Stimulated activated CD4-positive, alpha-beta T cell treated with anti-CD3 and anti-CD28 coated beads, Interleukin-1b, Interleukin-23, amount 100 ng/mL, for 4 hours (primary cell): ENCODE measurements at places on chromosomes 11 and 22.
A peak's percentile ranks its signal among the peaks of the same experiment; 100 is the strongest.

- DNase-seq, result no peak
Observed at GRCh38 chr22:48382197-48382596, 1445.5 kb downstream of the BRD1 start.

DNA sequence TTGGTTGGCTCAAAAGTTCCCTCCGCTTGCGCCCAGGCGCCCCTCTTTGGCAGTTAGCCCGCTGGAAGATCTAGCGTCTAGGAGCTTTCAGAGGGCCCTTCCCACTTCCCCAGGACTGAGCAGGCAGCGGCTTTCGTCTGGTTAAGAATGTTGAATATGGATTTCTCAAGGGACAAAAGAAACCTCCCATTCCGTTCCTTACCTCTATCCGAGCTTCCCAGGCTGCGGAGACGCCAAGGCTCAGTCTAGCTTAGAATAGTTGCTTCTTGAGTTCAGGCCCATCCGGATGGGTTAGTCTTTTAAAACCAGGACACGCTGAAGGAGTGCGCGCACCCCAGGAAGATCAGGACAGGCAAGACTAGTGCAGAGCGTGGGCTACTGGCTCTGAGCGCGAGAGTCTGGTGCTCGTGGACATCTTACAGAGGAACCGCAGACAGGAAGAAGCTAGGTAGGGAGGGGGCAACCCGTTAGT lies 1.6 kb downstream of the NELL1 start:
- no peak for DNase-seq

- no peak for DNase-seq
Observed at GRCh38 chr22:17647991-17648390, 9.4 kb downstream of the BCL2L13 start.

GRCh38 chr11:7656704-7657103 lies 16.6 kb downstream of the CYB5R2 start:
- no peak for DNase-seq

GRCh38 chr11:79330651-79331050 lies 110.2 kb downstream of the TENM4 start:
- DNase-seq, result no peak

DNA sequence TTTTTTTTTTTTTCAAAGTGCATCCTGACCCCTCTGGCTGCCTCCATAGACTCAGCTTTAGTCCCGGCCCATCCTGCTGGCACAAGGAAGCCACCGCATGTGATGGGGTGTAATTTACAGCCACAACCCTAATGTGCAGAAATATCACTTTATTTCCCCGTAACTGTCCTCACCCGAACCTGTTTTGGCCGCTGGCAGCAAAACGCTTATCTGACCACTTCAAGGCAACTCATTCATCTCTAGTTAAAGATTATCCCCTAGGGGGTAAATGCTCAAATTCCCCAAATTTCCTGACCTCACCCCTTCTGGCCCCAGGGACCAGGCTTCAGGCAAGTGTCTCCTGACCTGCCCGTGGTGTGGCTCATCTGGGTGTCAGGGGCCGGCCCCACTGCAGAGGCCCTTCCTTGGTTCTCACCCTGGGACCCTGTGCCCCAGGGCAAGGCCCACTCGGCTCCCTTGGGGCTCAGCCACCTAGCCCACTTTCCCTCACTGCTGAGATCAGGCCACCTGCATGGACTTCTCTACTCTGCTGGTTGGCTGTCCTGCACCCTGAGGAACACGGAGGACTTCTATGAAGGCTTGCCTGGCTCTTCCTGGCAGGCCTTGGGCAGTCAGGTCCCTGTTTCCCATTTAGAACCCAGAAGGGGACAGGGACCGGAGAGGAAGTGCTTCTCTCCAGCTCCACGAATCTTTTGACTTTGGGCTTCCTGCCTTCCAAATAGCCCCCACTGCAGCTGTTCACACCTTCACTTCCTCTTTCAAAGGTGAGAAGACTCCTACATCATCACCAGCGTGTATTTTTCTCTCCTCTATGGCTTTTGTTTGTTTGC lies 53.3 kb downstream of the WNT11 start:
- no peak for DNase-seq

DNA sequence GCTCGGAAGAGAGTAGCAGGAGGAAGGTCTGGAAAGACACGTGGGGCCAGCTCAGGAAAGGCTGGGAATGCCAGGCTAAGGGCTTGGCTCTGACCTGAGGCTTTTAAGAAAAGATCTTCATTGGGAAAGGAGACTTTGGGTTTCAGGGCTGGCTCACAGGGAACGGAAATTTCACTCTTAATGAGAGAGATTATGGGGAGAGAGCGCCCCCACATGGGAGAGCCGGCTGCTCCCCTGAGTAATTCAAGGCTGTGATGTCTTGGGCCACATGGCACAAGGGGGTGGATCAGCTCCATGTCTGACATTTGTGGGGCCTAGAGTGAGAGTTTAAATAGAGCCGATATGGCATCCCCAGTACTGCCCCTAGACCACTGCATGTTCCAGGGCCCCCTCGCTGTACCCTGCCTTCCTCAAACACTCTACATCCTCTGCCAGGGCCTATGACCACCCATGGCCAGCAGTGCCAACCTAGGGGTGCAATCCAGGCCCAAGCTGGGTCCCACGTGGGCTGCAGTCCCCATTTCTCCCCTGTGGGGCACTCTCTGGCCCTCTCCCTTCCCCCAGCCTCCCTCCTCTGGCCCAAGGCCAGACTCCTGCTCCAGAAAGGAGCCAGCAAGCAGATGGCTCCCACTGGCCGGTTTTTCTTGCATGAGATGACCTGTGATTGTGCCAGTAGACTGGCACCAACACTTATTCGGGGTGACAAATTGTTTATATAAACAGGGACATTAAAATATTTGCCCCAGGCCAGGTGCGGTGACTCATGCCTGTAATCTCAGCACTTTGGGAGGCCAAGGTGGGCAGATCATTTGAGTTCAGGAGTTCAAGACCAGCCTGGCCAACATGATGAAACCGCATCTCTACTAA lies 75.2 kb downstream of the ISX start:
- DNase-seq, result no peak

GRCh38 chr11:83661491-83662350 lies 375.6 kb upstream of the CCDC90B start:
- no peak for DNase-seq

DNA sequence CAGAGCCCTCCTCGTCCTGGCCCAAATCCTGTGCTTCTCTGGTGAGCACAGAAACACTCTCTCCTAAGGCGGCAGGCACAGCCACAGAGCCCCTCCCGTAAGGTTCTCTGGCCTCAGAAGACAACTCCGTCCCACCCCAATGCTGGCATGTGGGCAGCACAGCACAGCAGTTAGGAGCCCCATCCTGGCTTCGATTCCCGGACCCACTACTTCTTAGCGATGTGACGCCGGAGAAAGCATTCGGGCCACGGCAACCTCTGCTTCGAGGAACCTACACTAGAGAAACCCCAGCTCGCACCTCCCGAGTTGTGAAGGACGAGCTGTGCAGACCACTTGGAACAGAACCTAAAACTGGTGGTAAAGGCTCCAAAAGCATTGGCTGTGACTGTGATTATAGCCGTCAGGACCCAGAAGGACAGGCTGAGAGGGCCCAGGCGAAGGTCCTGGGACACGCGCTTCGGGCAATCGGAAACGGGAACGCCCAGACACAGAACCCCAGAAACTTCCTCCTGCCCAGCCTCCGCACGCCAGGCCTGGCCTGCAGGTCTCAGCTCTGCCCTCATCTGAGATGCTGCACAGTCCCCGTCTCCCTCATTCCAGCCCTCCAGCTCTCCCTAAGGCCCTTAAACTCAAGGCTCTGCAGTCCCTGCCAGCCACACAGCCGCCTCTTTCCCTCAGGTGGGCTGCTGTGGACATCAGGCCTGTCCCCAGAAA lies 26.6 kb downstream of the IGSF9B start:
- DNase-seq, result no peak

GRCh38 chr11:130166457-130166784 lies 6.8 kb downstream of the ST14 start:
- DNase-seq, result no peak

DNA sequence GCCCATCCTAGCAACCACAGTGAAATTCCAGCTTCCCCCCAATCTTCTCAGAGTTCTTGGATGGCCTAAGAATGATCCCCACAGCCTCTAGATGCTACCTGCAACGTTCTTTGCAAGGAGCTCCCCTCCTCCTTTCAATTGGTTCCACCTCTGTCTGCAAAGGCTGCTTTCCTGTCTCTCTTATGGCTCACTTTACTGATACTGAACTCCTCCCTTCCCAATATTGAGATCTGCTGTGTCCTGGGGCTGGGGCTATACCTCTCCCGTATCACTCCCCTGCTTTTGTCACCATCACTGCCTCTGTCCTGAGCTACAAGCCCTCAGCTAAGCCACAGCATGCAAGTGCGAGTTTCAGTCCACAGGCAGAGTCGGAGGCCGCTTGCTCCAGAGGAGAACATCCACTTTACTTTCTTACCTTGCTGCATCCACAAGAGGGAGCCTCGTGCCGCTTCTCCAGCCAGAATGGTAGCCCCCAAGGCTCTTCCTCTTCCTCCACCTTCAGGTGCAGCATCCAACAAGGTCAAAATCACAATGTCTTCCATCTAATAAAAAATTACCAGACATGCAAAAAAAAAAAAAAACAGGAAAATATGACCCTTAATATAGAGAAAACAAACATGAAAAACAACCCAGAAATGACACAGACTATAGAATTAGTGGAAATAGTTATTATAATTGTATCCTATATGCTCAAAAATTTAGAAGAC lies 48.6 kb upstream of the TMEM45B start:
- DNase-seq, result peak; percentile 3

- no peak for DNase-seq
Observed at GRCh38 chr11:44899959-44900358, 50.7 kb downstream of the TP53I11 start.

DNA sequence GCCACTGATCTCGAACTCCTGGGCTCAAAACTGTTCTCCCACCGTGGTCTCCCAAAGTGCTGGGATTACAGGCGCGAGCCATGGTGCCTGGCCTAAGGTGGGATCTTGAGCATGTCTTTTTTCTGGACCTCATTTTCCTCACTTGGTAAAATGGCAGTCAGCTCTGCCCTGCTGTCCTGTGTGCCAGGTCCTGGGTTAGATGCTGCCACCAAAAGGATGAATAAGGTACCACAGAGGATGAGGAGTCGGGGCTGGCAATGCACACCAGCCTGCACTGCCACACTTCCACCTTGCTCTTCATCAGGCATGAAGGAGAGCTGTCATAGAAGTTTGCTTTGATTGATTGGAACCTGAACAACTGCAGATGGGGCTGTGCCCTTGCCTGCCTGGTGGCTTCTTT lies 32.3 kb downstream of the ACO2 start:
- DNase-seq, result no peak

DNA sequence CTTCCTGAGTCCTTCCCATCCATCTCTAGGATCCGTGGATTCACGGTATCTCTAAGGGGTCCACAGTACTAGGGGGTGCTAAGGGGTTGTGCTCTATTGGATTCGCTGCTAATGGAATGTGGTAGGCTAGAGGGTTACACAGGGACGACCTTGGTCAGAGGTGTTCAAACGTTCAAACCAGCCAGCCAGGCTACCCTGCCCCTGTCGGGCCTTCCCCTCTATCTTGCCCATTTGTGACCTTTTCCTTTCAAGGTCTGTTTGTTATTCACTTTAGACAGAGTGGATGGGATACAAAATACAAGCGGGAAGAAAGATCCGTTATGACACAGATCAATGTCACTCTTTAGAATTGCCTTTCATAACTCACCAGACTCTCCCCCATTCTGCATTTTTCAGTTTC lies 205.8 kb upstream of the TBCEL start:
- no peak for DNase-seq

DNA sequence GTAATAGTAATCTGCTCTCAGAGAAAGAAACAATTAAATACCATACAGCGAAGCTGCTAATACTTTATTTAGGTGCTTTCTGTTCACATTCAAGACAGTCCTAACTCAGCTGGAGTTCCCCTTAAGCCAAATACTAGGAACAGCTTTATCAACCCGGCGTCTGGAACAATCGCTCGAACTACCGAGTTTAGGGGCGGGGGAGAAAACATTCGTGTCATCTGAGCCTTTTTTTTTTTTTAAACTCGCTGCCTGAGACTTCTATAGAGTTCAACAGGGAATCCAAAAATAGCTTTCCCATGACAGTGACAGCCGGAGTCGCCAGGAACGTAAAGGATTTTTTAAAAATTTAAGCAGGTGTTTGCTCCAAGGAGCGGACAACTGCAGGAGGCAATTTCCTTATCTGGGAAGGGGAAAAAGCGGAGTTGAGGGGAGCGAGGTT lies 852 bp downstream of the TRAF6 start:
- no peak for DNase-seq

- no peak for DNase-seq
Observed at GRCh38 chr11:14635546-14635945, 8.1 kb upstream of the PDE3B start.

DNA sequence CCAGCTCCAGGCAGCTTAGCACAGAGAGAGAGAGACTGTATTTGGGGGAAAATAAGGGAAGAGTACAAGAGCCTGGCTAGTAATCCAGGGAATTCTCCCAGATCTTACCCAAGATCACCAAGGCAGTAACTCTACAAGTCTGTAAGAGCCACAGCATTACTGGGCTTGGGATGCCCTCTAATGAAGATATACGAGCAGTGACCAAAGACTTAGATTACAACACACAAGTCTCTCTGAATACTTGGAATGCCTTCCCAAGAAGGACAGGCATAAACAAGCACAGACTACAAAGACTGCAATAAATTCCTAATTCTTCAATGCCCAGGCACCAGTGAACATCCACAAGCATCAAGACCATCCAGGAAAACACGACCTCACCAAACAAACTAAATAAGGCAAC lies 17.7 kb downstream of the DNAJC24 start:
- no peak for DNase-seq

DNA sequence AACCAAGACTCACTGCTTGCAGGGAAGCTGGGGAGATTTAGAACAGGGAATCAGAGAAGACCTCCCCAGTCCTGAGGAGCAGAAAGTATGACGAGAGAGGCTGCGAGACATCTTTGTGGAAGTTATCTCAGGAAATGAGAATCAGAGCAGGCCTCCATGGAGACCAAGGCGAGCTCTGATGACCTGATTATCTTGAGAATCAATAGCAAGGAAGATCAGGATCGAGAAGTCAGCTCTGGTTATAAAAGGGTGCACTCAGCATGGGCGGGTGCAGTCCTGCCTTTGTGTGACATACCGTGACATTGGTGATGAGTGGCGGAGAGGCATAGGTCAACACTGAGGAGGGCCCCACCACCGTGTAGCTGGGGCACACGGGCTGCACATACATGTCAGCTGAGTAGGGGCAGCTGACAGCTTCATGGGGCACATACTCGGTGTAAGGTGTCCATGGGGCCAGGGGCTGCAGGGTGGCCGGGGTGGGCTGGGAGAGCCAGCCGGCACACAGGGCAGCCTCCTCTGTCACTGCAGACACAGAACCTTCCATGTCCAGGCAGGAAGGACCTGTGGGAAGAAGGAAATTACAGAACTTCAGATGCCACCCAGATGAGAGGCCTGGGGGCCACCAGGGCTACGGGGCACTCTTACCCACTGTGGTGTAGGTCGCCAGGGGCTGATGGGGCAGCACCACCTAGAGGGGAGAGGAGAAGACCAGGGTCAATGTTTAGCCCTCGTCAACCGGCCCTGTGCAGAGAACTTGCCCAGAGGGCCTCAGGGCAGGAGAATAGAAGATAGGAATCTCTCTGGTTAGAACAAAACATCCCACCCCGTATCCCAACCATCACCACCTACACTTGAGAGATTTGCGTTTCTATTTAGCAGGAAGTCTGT lies 21.7 kb downstream of the POU2AF1 start:
- no peak for DNase-seq
